Effector CD8-positive, alpha-beta T cell (primary cell): ENCODE measurements at places on chromosomes 4 and X.

DNA sequence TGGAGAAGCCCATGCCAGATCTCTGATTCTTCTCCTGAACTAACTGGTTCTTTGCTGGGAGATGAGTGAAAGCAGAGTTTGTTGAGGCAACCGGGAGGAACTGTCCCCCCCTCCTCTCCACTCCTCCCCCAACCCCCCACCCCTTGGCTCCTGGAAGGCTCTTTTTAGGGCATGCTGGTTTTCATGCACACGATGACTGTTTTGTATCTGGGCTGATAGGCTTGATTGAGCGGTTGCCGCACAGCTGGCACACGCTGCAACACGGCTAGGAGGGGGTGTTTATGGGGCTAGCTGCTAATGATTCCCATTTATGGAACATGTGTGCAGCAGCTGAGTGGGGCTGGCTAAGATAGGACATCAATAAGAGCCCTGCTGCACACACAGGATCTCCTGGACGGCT lies 137.2 kb downstream of the SMIM20 start:
- DNase-seq: no peak

- no peak for DNase-seq
Observed at GRCh38 chr4:125961626-125962025, 646.9 kb downstream of the FAT4 start.

- DNase-seq: no peak
Observed at GRCh38 chr4:156949373-156949814, 22.2 kb downstream of the PDGFC start.

GRCh38 chrX:149494844-149495565 lies 10.1 kb downstream of the IDS start:
- DNase-seq: no peak

- DNase-seq: no peak
Observed at GRCh38 chr4:163048447-163048846, 118.2 kb downstream of the NAF1 start.

GRCh38 chr4:6527683-6528595 lies 47.0 kb upstream of the MAN2B2 start:
- DNase-seq: no peak

DNA sequence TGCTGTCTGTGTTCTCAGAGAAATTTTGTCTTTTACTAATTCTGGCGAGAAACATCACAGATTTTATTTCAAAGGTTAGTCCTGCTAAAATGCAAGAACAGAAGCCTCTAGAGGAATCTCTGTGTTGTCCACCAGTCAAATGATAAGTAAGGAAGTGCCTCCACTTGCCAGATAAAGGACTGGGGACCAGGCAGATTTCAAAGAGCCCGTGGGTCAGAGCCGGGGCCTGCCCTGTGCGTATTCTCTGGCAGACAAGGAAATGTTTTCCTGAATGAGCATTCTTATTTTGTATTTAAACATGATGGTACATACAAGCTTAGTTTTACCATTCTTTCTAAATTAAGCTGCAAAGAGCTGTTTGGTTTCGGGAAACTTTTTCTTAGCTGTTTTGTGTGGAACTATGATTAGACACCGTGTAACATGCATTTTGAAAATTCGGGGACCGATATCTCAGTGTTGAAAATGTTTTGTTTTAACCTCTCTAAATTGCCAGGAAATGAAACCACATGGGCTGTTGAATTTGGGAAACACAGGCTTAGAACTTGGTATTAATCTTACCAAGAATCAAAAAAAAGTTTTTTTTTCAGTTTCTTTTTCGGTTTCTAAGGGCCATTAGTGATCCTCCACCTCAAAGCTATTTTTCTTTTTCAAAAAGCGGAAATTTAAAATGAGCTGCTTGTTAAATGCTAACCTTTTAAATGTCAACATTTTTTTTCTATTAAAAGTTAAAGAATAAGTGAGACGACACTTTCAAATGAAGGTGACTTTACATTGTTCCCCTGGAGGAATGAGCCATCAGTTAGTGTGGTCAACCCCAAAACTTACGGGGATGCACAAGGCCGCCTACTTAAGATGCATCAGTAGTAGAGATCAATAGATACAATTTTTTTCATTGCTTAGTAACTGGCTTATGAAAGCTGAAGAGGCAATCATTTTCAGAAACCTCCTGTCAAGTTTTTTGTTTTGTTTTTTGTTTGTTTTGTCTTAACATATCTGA lies 89.6 kb upstream of the MTM1 start:
- no peak for DNase-seq

DNA sequence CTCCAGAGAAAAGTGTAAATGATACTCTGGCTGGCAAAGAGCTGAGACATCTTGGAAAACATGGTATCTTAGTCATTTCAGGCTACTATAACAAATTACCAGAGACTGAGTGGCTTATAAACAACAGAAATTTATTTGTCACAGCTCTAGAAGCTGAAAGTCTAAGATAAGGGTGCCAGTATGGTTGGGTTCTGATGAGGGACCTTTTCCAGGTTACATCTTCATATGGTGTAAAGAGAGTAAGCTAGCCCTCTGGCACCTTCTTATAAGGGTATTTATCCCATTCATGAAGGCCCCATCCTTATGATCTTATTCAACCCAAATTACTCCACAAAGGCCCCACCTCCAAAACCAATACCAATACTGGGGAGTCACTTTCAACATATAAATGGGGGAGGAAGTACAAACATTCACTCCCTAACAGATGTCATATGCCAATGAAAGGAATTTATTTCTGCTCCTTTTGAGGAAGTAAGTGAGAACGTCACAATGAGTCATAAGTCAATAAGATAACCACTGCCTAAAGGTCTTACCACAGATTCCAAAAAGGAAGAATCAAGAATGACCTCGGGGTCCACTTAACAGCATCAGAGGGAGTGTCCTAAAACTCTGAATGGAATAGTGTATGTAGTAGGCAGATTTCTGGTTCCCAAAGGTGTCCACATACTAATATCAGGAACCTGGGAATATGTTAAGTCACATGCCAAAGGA lies 246.6 kb downstream of the OPHN1 start:
- no peak for DNase-seq

- DNase-seq: no peak
Observed at GRCh38 chr4:113316879-113317278, 267.4 kb downstream of the ANK2 start.

GRCh38 chr4:85092943-85093342 lies 126.5 kb upstream of the WDFY3 start:
- no peak for DNase-seq

GRCh38 chrX:111431001-111431400 lies 19.0 kb upstream of the DCX start:
- no peak for DNase-seq

- no peak for DNase-seq
Observed at GRCh38 chr4:1618438-1618837, 65.7 kb downstream of the FAM53A start.

- DNase-seq: no peak
Observed at GRCh38 chr4:186653969-186654368, 69.7 kb downstream of the FAT1 start.

DNA sequence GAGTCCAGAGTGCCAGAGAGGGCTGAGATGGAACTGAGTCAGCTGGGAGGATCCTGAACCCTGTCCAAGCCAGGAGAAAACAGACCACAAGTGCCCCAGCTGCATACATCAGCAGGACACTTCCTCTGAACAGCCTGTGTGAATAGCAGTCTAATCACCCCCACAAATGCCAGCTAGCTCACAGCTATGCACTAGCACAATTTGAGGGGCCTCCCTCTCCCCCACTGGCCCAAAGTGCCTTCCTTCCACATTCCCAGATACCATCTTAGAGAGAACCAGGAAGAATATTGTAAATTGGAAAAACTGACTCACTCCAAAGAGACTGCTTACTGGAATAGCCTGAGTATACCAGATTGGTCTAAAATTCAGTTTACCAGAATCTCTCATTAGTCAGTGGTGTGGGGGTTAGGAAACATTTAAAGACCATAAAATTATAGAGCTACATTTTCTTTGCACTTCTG lies 292.6 kb upstream of the KLF3 start:
- no peak for DNase-seq

- DNase-seq: no peak
Observed at GRCh38 chr4:55765070-55765469, 54.5 kb upstream of the EXOC1L start.

GRCh38 chr4:117378942-117379341 lies 293.6 kb upstream of the TRAM1L1 start:
- DNase-seq: no peak

GRCh38 chr4:150033081-150033480 lies 45.2 kb upstream of the DCLK2 start:
- no peak for DNase-seq

DNA sequence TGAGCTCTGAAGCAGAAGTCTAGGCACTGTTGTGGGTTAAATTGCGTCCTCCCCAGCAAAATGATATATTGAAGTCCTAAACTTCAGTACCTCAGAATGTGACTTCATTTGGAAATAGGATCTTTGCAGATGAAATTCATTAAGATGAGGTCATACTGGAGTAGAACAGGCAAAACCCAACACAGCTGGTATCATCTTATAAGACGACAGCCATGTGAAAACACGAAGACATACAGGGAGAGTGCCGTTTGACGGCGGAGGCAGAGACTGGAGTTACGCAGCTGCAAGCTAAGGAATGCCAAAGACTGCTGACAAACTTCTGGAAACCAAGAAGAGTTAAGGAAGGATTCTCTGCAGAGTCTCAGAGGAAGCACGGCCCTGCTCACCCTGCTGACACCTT lies 241.5 kb downstream of the MAML3 start:
- DNase-seq: no peak

GRCh38 chr4:2138846-2139500 lies 79.8 kb downstream of the NAT8L start:
- no peak for DNase-seq

- no peak for DNase-seq
Observed at GRCh38 chr4:91116861-91117260, 989.7 kb downstream of the CCSER1 start.

GRCh38 chrX:82692991-82693390 lies 815.1 kb upstream of the POU3F4 start:
- DNase-seq: no peak

GRCh38 chr4:22372986-22373385 lies 142.9 kb downstream of the ADGRA3 start:
- no peak for DNase-seq

DNA sequence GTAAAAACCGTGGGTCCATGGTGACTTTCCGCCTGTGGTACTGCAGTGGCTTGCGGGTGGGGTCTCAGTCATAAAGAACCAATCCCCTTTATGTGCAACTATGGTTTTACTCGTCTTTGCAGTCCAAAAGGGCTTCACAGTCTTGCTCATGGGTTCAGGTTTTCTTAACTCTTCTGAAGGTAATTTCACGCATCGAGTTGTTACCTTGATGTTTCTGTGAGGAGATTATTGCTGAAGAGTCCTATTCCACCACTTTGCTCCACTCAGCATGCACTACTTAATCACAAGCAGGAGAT lies 41.5 kb downstream of the F8 start:
- no peak for DNase-seq

GRCh38 chr4:81648576-81649275 lies 177.0 kb upstream of the RASGEF1B start:
- peak; percentile 2 for DNase-seq

DNA sequence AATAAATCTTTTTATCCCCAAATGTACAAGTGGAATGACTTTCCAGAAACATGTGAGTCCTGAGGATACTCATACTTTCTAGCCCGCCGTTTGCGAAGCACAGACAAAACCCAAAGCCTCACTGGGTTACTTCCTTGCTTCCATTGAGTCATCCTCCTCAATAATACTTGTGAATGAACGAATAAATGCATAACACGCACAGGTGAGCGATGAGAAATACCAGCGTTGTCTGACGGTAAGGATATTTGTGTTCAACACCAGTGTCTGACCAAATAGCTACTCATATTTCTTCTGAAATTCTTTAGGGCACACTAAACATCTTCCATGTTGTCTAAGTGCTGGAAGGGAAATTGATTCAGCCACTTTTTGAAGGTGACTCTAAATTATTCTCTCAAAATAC lies 36.0 kb downstream of the CCNG2 start:
- no peak for DNase-seq

DNA sequence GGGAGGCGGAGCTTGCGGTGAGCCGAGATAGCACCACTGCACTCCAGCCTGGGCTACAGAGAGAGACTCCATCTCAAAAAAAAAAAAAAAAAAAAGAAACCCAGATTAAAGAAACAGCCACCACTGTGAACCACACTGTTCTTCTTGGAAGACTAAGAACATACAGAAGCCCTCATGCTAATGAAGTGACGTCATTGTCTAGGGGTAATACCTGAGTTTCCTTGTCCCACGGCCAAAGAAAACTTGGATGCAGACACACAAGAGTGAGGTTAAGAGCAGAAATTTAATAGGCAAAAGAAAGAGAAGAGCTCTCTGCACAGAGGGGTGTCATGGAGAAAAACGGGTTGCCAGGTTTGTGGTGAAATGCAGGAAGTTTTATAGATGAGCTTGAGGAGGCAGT lies 691.6 kb downstream of the NLGN4X start:
- DNase-seq: no peak

- DNase-seq: no peak
Observed at GRCh38 chrX:32448945-32449344, 762.4 kb downstream of the DMD start.

DNA sequence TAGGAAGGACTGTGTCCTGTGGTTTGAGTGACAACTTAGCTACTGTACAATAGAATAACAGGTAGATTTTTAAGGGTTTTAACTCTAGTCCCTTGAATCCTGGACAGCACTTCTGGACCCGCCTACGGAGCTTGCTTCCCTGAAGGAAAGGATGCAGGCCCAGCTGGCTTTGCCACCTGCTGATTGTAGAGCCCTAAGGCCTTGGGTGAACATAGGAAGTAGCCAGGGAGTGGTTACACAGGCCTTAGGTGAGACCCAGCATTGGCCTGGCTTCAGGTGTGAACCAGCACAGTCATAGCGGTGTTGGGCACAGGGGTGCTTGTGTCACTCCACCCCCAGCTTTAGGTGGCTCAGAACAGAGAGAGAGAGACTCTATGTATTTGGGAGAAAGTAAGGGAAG lies 413.5 kb downstream of the GRIA2 start:
- DNase-seq: no peak

GRCh38 chrX:129659141-129659540 lies 4.4 kb upstream of the APLN start:
- no peak for DNase-seq

DNA sequence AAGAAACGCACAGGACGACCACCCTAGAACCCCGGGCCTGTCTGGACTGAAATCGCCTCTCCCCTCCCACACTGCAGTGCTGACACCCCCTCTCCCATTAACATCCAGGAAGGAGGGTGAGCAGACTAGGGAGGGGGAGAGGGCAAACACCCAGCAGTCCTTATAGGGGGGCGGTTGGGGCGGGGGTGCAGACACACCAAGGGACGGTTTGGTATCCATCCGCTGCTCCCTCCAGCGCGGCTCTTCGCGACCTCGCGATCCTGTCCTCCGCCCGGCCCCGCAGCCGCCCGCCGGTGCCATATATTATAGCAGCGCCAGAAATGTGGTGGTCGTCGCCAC lies 411 bp upstream of the GPRASP1 start:
- no peak for DNase-seq
